Stimulated activated CD8-positive, alpha-beta memory T cell treated with anti-CD3 and anti-CD28 coated beads, Interleukin-2, amount 100 ng/mL, for 1 hour (primary cell): ENCODE measurements at places on chromosomes 1 and 21.

DNA sequence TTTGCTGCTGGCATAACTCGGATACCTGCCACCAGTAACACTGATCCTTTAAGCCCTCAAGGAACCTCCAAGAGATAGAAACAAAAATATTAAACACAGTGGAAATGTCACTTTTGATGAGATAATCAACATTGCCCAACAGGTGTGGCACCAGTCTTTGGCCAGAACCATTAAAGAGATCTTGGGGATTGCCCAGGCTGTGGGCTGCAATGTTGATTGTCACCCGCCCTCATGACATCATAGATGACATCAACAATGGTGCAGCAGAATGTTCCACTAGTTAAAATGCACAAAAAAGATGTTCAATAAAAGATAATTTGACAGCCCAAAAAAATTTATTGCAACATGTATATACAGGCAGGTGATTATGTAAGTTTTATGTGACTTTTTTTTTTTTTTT, 20.2 kb upstream of the ZMYM1 start:
- no peak for DNase-seq

DNA sequence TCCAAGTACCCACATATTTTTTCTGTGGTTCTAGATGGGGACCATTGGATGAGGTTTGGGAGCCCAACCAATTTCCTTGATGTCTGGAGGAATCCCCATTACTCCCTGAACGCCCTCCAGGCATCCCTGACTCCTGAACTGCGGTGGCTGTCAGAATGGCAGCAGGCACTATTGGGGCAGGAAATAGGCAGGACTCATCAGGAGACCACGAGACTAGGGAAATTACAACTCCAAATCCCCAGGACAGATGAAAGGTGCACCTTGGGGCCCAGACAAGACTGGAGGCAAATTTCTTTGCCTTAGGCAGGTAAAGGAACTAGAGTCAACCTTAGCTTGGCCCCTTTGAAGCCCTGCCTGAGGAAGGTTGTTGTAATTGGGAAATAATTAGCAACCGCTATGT, 1.1 kb downstream of the CGN start:
- DNase-seq, result no peak

DNA sequence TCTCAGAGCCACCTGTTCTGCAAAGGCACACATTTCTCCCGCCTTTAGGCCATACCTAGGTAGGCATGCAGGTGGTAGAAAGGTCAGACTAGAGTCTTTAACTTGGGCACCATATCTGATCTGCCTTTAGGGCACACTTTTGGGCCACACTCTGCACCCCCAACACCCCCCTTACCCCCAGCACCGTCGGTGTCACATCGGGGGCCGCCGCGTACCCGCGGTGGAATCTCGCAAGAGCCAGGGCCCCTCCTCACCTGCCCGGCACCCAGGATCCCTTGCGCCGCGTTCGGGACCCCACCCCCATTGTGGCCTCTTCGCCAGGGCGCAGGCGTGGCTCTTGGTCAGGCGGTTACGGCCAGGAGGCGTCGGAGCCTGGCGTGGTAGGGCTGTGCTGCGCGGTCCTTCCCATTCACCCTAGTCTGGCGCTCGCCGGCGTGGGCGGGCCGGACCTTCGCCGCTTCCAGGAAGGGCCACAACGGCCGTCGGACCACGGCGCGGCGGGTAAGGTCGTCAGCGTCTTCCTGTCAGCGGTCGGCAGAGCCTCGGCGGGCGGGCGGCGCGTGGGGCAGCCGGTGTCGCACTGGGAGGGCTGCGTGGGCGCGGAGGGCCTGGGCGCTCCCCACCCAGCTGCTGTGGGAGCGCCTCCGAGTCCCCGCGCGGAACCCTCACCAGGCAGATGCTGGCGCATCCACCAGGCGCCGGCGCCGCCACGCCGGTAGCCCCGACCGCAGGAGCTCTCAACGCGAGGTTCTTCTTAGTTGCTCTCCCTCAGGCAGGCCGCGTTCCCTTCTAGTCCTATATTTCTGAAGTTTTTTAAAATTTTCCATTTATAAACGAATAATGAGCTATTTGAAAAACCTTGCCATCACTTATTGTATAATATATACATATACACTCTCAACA, at the start of gene DNAH14:
Gene DNAH14, plus strand, starts transcription at position 341 of the 903 bp plus-strand sequence. CDS start 23,028 bp downstream, outside the sequence.
- DNase-seq, result no peak

DNA sequence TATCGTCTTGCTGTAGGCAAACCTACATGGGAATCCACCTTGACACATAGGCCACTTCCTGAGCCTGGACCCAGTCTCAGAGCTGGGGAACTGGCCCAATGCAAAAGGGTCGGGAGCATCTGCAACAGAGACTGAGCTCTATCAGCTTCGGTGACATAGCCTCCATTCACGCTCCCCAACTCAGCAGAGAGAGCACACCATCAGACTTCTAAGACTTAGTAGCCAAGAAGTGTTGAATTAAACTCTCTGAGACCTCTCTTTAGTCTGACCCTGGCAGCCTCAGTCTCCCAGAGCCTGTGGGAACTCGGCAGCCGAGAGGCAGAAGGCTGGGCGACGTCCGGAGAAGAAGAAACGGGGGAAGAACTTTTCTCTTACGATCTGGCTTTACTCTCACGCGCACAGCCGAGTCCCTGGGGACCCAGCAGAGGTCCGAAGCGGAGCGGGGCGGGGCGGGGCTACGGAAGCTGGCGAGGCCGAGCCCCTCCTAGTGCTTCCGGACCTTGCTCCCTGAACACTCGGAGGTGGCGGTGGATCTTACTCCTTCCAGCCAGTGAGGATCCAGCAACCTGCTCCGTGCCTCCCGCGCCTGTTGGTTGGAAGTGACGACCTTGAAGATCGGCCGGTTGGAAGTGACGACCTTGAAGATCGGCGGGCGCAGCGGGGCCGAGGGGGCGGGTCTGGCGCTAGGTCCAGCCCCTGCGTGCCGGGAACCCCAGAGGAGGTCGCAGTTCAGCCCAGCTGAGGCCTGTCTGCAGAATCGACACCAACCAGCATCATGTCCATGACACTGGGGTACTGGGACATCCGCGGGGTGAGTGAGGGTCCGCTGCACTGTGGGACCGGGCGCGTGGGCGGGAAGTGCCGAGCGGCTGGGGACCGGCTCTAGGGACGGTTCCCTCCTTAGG, at the start of gene GSTM4:
Gene GSTM4, plus strand, starts transcription at position 485 of the 905 bp plus-strand sequence. Its CDS starts 291 bp downstream, at position 776.
- DNase-seq, result peak; percentile 34

DNA sequence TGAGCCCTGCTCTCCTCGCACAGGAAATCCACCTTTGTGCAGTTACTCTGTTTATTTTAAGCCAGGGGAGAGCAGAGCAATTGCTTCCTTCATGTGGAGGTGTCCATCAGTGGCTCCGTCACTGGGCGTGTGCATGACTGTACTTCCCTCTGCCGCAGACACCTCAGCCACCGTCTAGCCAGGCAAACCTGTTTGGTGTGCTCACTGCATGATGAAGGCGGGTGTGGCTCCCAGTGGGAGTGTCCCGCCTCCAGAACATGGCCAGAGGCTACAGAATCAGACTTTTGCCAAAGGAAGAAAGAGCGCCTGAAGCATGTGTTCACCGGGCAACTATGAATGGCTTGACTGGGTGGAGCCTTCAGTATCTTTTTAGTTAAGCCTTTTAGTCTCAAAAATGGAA, 26.1 kb upstream of the LAMC2 start:
- no peak for DNase-seq

DNA sequence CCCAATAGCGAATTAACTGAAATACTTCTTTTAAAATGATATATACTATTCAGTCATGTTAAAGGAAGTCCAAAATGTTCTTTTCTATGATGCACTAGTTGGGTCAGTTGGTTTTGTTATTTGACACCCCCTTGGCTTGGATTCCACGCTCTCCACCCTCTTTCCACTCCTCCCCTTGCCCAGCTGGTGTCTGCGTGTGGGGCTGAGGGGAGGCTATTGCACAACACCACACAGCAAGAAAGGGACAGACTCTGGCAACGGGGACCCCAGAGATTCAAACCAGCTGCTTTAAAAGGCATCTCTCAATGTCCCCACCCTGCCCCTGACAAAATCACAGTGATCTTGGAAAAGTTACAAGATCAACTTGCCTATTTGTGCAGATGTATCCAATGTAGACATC, 394.3 kb downstream of the TGFB2 start:
- DNase-seq, result no peak

- no peak for DNase-seq
Observed at GRCh38 chr1:35532497-35533223, 24.5 kb downstream of the KIAA0319L start.

- DNase-seq, result no peak
Observed at GRCh38 chr1:111236379-111236778, 8.9 kb downstream of the CHI3L2 start.

- DNase-seq, result no peak
Observed at GRCh38 chr1:25098717-25099116, 133.6 kb downstream of the SYF2 start.

GRCh38 chr1:152622803-152623202, at the start of gene LCE3A:
Gene LCE3A (minus strand): TSS chr1:152623103. CDS start chr1:152623103, 0 bp downstream.
- DNase-seq, result no peak

DNA sequence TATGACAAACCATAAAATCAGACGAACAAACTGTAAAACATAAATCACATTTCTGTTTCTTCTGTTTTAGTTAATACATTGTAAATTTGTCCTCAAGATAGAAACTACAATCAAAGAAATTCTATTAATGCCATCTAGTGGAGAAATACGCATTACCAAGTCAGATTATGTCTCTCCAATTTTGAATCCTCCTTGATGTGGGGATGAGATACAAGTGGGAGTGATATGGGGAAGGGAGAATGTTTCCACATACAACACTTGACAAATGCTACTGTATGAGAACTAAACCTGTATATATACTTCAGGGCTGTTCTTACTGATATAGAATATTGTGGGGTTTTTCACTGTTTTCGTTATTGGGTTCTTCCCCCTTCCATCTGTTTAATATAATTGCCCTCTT, 2.6 kb downstream of the HFM1 start:
- DNase-seq, result no peak

DNA sequence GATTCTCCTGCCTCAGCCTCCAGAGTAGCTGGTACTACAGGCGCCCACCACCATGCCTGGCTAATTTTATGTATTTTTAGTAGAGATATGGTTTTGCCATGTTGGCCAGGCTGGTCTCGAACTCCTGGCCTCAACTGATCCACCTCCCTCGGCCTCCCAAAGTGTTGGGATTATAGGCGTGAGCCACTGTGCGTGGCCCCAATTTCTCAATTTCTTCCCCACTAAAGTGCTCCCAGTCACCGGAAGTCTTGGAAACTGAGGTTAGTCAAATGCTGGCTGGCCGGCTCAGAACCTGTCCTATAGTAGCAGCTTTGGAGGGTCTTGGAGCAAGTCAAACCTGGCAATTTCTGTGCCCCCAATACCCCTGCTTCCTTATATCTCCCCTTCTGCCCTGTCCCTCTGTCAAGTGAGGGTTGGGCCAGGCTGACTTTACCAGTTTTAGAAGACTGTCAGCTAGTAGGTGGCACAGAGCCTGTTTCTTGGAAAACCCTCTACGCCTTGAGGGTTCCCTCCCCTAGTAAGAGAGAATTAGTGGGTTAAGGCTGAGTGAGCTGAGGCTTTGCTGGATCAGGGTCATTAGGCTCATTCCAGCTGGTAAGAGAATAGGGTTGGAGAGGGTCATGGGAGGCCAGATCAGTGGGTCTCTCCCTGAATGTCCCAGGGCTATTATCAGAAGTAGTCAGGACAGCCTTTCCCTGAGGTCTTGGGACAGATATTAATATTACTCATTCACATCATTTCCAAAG, 8.3 kb upstream of the EPB41 start:
- DNase-seq, result no peak

- DNase-seq, result no peak
Observed at GRCh38 chr1:84775535-84775920, 85.3 kb upstream of the SSX2IP start.
